Activated CD8-positive, alpha-beta T cell treated with anti-CD3 and anti-CD28 coated beads, Interleukin-2, amount 10 ng/mL, durations not matched to agents 7 days and 5 days (primary cell): ENCODE measurements at places on chromosomes 3 and 15.

DNA sequence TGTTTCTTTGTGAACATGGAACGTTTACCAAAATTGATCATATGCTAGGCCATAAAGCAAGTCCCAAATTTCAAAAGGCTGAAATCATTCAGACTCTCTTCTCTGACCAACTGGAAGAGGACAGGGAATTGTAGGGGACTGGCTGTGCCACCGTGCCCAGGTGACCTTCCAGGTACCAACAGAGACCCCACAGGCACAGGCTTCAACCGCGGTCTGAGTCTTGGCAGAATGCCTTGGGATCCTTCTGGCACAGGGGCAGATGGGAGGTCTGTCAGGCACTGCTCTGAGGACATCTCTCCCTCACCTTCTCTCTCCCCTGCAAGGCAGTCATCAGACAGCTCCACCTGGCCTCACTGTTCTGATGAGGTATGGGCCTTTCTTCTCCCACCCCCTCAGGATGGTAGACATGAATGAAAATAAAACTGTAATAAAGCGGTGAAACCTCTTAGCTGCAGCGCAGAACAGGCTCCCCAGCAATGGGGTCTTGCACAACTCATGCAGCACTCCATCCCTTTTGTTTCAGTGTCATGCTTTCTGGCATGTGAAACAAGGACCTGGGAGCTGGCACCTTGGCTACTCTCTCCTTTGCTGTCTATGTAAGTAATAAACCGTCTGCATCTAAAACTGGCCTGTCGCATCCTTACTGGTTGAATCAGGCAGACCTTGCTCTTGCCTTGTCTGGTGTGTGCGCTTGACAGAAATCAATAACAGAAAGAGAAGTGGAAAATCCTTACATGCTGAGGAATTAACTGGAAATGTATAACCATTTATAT lies 289.2 kb downstream of the KLF13 start:
- no peak overlapping the region for H3K4me3 ChIP-seq
- DNase-seq, result no peak
- no peaks in the 10 kb centered on the region for H3K36me3 ChIP-seq
- no peaks in the 10 kb centered on the region for H3K4me1 ChIP-seq

GRCh38 chr3:49602049-49602554 lies 47.8 kb downstream of the BSN start:
- no peak for DNase-seq
- no peak overlapping the region for H3K27ac ChIP-seq

- H3K27ac ChIP-seq, result no peak overlapping the region
- no peak overlapping the region for H3K4me3 ChIP-seq
- no peaks in the 10 kb centered on the region for H3K4me1 ChIP-seq
- no peak for DNase-seq
These were observed 428.5 kb upstream of the PROK2 start for GRCh38 chr3:72213296-72214065.

DNA sequence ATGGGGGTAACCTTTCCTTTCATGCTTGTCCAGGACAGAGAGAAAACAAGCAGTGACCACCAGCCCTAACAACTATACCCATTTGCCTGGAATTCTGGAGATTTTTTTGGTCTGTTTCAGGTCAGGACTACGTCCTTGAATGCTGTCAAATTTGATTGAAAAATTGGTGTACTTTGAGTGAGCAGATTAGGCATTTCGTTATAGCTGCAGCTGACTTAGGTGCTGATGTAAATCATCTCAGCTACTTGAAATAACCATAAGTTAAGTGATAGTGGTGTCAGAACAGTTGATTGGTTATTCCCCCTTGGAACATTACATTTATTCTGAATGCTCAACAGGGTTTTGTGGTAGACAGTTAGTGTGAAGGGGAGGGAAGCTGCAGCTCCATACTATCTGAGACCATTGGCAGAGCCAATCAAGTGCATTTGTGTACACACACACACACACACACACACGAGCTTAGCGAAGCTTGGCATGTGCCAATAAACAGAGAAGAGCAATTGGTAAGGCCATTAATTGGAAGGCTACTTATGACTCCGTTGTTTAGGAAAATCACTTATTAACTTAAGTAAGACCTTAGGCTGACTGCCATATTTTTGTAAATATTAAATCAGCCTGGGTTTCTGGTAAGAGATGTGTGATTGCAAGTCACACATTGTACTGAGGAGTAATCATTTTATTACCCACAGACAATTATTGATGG lies 447.8 kb downstream of the MFSD1 start:
- no peak overlapping the region for H3K27ac ChIP-seq
- no peaks in the 10 kb centered on the region for H3K4me1 ChIP-seq
- no peak for DNase-seq
- H3K27me3 ChIP-seq, result peaks cover 4% of the 10 kb centered on the region

DNA sequence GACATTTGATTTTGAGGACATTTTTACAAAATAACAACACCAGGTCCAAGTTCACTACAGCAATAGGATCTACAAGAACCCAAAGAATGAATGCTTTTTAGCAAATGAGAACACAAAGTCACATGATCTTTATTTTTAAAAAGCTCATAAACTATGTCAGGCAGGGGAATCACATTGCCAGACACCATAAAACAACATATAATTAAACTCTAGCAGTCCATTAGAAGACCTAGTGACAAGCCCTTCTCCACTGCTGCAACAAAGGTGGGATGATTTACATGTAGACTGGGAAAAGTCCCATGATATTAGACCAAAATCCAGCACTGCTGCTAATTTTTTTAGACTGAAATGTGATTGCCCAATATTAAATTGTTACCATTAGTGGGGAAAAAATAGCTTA lies 92.6 kb downstream of the FHIT start:
- no peak overlapping the region for H3K4me3 ChIP-seq
- no peaks in the 10 kb centered on the region for H3K36me3 ChIP-seq
- peaks cover 2% of the 10 kb centered on the region for H3K4me1 ChIP-seq
- H3K27ac ChIP-seq, result no peak overlapping the region

- H3K36me3 ChIP-seq, result no peaks in the 10 kb centered on the region
- no peak for DNase-seq
- H3K27ac ChIP-seq, result no peak overlapping the region
- no peak overlapping the region for H3K4me3 ChIP-seq
These were observed 383.1 kb downstream of the NAALADL2 start for GRCh38 chr3:175242243-175242642.

DNA sequence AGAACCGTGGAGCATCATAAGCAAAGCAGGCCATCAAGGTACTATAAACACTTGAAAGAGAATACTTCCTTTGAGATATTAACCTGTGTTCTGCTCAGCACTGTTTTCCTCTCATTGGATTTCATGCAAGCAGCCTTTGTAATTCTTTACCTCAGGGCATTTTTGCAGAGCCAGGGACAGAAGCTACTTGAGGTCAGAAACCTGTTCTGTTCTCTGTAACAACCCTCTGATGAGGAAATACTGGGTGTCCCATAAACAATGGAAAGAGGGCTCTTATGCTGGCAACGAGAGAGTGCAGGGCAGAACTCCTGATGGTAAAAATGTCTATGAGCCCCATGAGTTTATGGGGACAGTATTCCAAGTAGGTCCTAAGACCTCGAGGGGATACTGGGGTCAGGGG lies 66.0 kb downstream of the DCLK3 start:
- H3K27me3 ChIP-seq, result no peaks in the 10 kb centered on the region
- no peak overlapping the region for H3K4me3 ChIP-seq
- no peak for DNase-seq
- H3K4me1 ChIP-seq, result no peaks in the 10 kb centered on the region
- no peak overlapping the region for H3K27ac ChIP-seq

DNA sequence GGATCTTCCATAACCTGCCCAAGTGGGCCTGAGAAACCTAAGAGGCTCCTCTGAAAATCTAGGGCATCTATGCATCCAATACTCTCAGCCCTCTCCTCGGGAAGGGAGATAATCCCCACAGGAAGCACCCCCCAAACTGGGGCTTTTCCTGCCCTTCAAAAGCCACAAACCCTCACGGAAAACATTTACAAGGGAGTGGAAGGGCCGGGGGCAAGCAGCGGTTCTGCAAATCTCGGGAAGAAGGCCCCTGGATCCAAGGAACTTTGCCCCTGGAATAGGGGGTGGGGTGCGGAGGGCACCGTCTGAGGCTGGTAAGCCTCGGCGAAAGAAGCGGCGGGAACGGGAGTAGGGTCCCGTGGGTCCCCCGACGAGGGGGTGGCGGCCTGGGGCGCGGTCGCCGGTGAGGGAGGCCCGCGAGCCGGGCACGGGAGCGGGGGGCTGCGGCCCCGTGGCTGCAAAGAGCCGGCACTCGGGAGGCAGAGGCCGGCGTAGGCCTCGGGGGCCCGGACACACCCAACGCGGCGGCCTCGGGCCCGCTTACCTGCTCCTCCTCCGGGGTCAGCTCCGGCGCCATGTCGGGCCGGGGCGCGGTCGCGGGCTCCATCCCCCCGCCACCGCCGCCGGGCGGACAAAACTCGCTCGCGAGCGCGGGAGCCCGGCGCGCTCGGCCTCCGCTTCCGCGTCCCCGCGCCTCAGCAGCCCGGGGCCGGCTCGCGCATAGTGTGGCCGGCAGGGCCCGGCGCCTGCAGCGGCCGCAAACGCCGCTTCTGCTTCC lies 755 bp downstream of the PTPN9 start:
- H3K27me3 ChIP-seq, result no peaks in the 10 kb centered on the region
- peak overlapping the region; percentile 92 for H3K4me3 ChIP-seq
- H3K36me3 ChIP-seq, result peaks cover 21% of the 10 kb centered on the region
- peak overlapping the region; percentile 94 for H3K27ac ChIP-seq
- peaks cover 25% of the 10 kb centered on the region for H3K4me1 ChIP-seq
- DNase-seq, result peak; percentile 40

- H3K36me3 ChIP-seq, result peaks cover 2% of the 10 kb centered on the region
- H3K27me3 ChIP-seq, result no peaks in the 10 kb centered on the region
- H3K4me3 ChIP-seq, result no peak overlapping the region
- DNase-seq, result no peak
- no peak overlapping the region for H3K27ac ChIP-seq
These were observed 161.6 kb downstream of the TCF12 start for GRCh38 chr15:57079931-57080620.

GRCh38 chr3:40336511-40337135 lies 27.1 kb downstream of the EIF1B start:
- no peaks in the 10 kb centered on the region for H3K36me3 ChIP-seq
- no peaks in the 10 kb centered on the region for H3K4me1 ChIP-seq
- H3K27ac ChIP-seq, result no peak overlapping the region
- H3K4me3 ChIP-seq, result no peak overlapping the region
- peaks cover 7% of the 10 kb centered on the region for H3K27me3 ChIP-seq

DNA sequence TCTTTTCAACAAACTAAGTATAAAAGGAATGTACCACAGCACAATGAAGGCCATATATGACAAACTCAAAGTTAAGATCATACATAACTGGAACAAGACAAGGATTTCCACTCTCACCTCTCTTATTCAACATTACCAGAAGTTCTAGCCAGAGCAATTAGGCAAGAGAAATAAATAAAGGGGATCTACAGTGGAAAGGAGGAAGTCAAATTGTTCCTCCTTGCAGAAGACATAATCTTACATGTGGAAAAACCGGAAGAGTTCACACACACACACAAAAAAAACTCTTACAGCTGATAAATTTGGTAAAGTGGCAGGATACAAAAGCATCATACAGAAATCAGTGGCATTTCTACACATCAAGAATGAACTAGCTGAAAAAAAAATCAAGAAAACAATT lies 277.9 kb downstream of the MCTP2 start:
- H3K27me3 ChIP-seq, result no peaks in the 10 kb centered on the region
- H3K36me3 ChIP-seq, result no peaks in the 10 kb centered on the region
- no peak overlapping the region for H3K4me3 ChIP-seq
- no peak for DNase-seq
- no peak overlapping the region for H3K27ac ChIP-seq

GRCh38 chr15:89515477-89515876 lies 19.1 kb upstream of the RHCG start:
- H3K4me3 ChIP-seq, result no peak overlapping the region
- no peaks in the 10 kb centered on the region for H3K4me1 ChIP-seq
- H3K27me3 ChIP-seq, result peaks cover 23% of the 10 kb centered on the region
- no peak overlapping the region for H3K27ac ChIP-seq
- H3K36me3 ChIP-seq, result no peaks in the 10 kb centered on the region

DNA sequence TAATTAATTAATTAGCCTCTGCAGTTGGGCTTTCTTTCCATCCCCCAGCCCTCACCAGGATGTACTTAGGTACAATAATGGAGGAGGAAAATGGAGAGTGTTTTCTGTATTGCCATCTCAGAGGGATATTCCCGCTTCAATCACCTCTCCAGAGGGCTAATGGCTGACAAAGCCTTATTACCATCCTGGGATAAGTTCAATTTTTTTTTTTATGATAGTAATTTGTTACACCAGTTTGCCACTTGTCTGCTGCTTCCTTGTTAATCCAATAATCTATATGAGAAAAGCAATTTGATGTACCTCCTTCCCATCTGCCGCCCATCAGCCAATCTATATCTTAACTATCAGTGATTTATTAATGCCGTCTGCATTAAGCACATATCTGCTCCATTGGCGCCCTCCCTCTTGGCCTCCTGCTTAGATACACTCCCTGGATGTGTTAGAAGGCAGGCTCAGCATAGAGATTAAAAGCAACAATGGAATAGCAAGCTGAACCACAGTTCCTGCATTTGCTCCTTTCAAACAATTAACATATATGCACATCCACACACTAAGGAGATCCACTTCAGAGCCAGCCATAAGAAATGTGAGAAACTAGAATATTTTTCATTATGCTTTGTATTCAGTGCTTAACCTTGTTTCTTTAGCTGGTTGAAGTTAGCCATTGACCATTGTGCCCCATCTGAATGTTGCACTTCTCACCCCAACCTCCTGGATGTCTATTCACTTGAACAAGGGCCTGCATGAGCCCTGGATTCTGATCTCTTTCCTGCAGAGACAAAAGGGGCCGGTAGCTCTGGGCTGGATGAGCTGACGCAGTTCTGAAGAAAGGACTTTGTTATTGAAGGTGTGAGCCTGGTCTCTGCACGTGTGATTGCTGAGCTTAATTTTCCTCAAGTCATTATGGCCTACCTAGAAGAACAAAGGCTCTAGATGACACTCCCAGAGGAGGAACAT lies 237.3 kb upstream of the GAP43 start:
- H3K36me3 ChIP-seq, result no peaks in the 10 kb centered on the region
- no peaks in the 10 kb centered on the region for H3K4me1 ChIP-seq
- no peak overlapping the region for H3K27ac ChIP-seq

DNA sequence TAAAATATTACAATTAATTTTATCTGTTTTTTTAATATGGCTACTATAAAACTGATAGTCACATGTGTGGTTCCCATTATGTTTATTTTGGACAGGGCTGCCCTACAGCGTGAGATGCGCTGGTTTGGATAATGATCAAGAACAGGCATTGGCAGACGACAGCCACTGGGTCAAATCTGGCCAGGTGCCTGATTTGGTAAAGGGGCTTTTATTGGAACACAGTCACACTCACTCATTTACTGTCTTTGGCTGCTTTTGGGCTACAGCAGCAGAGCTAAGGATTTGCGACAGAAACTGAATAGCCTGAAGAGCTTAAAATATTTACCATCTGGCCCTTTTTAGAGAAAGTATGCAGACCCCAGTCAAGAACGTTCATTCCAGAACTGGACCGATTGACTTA lies 724.2 kb upstream of the CFAP20DC start:
- no peak overlapping the region for H3K27ac ChIP-seq
- DNase-seq, result no peak
- H3K36me3 ChIP-seq, result peaks cover 13% of the 10 kb centered on the region
- H3K27me3 ChIP-seq, result peaks cover 9% of the 10 kb centered on the region
- H3K4me3 ChIP-seq, result no peak overlapping the region
